ENCODE measurements at places on chromosomes 12 and 14.

GRCh38 chr14:52898496-52898895 is 52.4 kb downstream of the FERMT2 start:
- DNase-seq = no peak

DNA sequence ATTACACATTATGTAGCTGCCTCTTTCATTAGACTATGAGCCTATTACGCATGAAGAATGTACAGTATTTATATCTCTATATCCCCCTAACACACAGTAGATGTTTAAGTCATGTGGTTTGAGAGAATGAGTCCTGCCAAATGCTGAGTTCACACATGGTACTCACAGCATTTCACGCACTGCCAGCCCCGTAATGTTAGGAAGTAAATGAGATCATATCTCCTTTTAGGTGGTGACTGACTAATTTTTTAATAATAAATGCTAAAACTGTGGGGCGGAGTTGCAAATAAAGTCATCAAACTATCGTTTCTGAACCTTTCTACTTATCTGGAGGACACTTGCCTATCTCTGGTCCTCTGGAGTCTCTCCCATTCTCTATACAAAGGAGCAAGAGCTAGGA is 343.8 kb downstream of the ADAMTS20 start:
- no peak for DNase-seq

DNA sequence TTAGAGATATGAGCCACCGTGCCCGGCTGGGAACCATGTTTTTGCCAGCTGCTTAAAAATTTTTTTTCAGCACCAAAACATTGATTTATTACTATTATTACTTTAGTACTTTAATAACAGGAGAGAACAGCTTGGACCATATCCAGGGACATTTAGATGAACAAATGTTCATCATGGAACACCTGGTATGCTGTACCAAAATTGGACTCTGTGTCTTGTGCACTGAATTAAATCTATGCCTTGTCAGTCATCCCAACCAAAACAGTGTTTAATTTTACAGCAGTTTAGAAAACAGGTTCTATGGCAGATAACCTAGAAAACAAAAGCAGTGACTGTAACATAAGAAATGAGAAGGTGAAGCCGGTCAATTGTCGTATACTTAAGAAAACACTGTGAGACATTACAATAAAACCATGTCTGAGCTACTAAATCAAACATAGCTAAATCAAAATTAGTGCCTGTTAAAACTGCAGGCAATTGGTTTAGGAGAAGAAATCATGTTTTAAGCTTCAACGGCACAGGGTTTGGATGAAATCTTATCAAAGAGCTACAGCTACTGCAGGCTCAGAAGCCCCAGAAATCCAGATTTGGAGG is 58.2 kb upstream of the PYGL start:
- DNase-seq = no peak

GRCh38 chr12:810671-811415 is 58.5 kb downstream of the WNK1 start:
- no peak for DNase-seq

DNA sequence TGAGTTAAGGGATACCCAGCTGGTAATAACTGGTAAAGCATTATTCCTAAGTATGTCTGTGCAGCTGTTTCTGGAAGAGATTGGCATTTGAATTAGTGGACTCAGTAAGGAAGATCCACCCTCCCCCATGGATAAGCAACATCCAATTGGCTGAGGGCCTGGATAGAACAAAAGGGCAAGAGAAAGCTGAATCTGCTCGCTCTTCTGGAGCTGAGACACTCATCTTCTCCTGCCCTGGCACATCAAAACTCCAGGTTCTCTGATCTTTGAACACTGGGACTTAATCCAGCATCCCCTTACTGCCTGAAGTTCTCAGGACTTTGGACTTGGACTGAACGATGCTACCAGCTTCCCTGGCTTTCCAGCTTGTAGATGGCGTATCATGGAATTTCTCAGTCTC is 63.1 kb upstream of the CNOT2 start:
- no peak for DNase-seq

- DNase-seq = no peak
These were observed 7.3 kb downstream of the TMEM116 start for GRCh38 chr12:112005419-112006395.

DNA sequence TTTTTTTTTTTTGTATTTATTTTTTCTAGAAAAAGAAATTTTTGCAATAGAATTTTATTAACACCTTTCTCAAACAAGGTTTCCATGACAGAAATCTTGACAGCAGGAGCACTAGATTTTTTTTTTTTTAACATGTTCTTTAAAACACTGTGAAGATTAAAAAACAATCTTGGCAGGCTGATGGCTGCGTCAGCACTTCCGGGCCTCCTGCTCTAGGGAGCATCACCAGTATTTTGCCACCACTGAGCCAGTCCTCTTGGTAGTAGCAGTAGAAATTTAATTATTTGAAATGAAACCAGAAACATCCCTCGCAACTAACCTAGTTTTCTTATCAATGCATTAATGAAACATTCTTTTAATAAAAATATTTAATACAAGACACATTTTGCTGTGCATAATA is 99.6 kb downstream of the APAF1 start:
- no peak for DNase-seq

- DNase-seq = no peak
These were observed 51.4 kb downstream of the MRPL42 start for GRCh38 chr12:93518725-93519124.

DNA sequence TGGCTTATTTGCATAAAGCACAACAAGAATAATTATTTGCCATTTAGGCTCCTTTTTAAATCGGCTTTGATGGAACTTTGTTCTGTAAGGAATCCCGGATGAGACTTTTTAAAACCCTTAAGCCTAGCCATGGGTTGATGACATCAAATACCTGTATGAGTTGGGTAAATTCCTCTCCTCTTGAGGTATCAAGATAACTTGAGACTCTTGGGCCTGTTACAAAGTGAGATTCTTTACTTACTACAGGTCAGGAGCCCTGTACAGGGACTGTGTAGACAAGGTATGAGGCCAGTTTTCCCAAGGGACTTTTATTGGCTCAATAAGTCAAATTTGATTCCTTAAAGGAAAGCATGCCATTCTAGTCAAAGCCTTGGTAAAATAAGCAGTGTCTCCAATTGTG is 68.8 kb downstream of the HSD17B6 start:
- DNase-seq = no peak

- no peak for DNase-seq
These were observed 237.9 kb upstream of the NAV3 start for GRCh38 chr12:77592836-77593235.

All from Jurkat, Clone E6-1 (cell line).